ENCODE measurements at places on chromosomes 3 and 15.

DNA sequence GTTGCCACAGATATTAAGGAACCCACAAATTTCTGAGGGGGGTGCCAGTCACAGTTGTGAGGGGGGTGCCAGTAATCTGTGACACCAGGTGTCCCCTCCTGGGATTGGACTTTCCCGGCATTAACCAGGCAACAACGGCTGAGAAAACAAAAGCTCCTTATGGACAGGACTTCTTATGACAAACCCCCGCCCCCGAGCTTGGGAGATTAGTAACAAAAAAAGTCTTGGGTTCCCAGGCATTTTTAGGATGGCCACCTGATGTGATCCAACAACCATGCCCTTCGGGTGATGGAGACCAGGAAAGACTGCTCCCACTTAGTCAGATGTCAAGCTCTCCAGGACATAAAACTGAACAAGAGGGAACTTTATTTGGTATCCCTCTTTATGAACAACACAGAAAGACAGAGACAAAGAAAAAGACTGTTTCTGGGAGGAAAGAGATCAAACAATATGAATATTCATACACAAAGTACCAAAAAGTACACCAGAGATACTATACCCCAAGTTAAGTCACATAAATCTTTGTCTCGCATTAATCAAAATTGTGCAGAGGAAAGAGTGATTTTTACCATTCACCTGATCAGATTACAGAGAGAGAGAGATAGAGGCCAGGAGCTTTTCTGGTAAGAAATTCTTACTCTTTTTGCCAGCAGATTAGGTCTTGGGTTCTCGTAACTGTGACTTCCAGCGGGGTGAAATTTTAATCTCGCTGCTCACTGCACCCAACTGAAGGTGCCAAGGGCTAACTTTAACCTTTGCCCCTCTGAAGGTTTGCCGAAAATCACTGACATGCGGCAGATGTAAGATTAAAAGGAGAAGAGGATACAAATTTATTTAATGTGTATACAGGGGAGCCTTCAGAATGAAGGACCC is 61.6 kb downstream of the OSTN start:
- DNase-seq = no peak

- DNase-seq = no peak
These were observed 163.6 kb upstream of the COL8A1 start for GRCh38 chr3:99474776-99475175.

GRCh38 chr3:53109891-53110771 is 20.1 kb downstream of the RFT1 start:
- DNase-seq = no peak

DNA sequence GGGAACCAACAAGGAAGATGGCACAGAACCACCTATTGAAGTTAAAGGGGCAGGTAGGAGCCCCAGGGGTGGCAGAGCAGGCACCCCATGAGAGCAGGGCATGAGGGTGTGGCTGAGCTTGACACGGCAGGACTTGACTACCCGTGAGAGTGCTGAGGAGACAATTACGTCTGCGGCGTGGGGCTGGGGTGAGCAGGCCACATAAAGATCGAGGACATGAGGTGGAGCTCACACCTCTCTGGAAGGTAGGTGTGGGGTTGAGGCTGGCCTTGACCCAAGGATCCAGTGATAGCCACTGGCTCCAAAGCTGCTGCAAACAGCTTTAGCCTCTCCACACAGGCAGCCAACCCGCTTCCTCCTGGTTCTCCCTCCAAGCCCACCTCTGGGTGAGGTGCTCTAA is 64.5 kb downstream of the PCSK6 start:
- no peak for DNase-seq

- no peak for DNase-seq
These were observed 597 bp downstream of the P2RY12 start for GRCh38 chr3:151383956-151384355.

DNA sequence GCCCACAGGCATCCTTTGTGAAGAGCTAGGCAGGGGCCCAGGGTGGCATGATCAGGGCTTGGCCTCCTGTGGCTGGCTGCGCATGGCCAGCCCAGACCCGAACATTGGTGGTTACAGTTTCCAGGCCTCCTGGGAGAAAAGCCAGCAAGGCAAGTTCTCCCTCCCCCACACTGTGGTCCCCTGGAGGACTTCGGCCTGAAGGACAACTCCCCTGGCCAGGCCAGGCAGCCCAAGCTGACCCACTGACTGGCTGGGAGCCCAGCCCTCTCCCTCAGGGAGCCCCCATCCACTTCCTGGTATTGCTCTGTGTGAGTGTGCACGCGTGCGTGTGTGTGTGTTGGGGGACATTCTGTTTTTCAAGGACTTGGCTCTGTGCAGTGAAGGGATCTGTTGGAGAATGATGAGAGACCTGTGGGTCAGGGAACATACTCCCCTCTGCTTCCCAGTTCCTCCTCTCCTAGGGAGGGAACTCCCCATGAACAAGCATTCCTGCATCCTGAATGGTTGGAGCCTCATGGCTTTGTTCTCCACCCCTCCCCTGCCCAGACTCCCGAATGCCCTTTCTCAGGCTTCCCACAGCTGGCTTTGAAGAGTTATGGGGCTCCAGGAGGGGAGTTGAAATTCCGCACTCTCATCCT is 29.5 kb downstream of the CORO2B start:
- DNase-seq = no peak

DNA sequence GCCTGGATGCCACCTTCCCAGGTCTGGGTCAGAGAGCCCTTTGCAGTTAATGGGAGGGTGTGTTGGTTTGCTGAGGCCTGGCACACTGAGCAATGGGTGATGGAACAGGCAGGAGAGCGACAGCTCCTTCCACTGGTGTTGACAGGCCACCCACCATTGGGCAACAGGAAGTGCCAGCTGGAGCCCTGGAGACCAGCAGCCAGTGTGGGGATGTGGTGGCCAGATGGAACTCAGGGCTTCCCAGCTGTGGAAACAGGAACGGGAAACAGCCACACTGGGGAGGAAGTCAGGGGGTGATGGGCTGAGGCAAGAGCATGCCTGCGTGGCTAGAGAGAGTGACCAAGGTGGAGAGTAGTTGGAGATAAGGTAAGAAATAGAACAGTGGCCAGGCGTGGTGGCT is 9.3 kb downstream of the PSTPIP1 start:
- DNase-seq = no peak

- no peak for DNase-seq
These were observed 72.8 kb downstream of the GALK2 start for GRCh38 chr15:49242820-49243219.

- DNase-seq = no peak
These were observed 4.7 kb downstream of the KBTBD13 start for GRCh38 chr15:65081270-65081669.

- DNase-seq = no peak
These were observed 759 bp upstream of the ARID3B start for GRCh38 chr15:74540161-74540760.

DNA sequence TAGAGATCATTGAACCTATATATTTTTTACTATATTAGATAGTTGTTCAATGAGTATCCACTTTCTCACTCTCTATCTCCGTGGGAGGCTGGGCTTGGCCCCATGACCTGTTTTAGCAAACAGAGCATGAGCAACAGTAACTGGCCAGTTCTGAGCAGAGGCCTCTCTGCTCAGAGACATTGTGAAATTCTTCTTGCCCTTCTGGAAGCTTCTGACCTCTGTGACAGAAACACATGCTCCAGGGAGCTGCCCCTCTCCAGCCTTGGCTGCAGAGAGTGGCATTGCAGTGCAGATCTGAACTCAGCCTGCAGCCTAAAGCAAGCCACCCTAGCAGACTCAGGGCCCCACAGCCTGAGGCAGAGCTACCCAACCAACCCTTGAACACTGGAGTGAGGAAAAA is 20.5 kb downstream of the FAM240A start:
- no peak for DNase-seq

DNA sequence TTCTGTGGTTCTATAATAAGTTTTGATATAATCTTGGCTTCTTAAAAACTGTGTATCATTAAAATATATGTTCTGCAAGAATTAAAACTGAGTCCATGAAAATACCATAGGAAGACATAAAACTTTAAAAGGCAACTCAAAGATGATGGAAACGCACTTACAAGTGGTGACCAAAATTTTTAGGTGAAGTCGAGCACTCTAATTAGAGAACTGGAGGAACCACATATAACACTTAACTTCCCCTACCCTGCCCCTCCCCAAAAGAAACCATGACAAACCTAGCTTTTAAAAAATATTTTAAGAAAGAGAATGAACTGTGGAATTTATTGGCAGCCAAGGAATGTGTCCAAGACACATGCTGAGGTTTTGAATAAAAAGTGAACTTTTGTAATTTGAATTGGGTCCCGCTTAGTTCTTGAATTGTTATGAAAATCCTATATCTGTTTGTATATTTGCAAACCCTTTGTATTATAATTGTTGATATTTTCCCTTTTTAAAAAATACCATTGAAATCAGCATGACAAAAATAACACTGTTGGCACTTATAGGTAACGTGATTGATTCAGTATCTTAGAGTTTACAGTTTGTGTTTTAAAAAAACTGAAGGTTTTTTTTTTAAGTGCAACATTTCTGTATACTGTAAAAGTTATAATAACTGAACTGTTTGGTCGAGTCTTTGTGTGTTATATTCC is 7.7 kb downstream of the NR2F2 start:
- no peak for DNase-seq

DNA sequence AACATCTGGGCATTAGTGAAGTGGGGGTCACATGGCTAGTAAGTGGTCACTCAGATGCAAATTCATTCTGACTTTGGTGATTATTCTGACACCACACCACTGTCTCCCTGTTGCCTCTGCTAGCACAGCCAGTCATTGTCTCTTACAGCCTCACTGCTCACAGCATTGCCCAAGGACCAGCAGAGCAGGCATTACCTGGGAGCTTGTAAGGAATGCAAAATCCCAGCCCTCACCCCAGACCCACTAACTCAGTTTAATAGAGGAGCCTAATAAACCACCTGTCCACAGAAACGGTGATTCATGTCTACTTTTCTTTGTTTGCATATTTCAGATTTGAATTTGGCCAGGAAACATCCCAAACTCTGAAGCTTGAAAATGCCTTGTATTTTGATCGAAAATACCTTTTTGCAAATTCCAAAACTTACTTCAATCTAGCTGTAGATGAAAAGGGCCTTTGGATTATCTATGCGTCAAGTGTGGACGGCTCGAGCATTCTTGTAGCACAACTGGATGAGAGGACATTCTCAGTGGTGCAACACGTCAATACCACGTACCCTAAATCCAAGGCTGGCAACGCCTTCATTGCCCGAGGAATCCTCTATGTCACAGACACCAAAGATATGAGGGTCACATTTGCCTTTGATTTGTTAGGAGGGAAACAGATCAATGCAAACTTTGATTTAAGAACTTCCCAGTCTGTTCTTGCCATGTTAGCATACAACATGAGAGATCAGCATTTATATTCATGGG is 62.7 kb downstream of the GLDN start:
- no peak for DNase-seq

Data from DMS 273 treated with DMSO at 0.1 percent for 48 hours (cell line).